ENCODE measurements at places on chromosomes 3 and 15.

- DNase-seq = no peak
Observed at GRCh38 chr15:38860253-38860652, 295.6 kb upstream of the RASGRP1 start.

GRCh38 chr15:38721568-38721945, 156.9 kb upstream of the RASGRP1 start:
- DNase-seq = no peak

DNA sequence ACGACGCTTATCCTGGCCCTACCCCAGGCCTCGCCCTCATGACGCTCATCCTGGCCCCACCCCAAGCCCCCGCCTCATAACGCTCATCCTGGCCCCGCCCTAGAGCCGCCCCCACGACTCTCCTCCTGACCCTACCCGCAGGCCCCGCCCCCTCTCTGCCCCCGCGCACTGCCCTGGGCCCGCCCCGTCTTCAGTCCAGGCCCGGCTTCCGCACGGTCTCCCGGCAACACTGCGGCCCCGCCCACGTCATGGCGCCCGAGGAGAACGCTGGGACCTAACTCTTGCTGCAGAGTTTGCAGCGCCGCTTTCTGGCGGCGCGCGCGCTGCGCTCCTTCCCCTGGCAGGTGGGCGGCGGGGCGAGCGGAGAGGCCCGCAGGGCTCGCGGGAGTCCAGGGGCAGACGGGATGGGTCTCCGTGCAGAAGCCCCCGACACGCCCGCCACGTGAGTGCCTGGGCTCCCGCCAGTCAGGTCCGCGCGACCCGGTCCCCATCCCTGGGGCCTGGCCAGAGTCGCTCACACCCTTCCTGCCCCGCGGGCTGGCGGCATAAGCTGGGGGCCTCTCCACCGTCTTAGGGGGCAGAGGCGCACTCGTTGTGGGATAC, 52.5 kb upstream of the ROPN1B start:
- DNase-seq = peak; percentile 88

DNA sequence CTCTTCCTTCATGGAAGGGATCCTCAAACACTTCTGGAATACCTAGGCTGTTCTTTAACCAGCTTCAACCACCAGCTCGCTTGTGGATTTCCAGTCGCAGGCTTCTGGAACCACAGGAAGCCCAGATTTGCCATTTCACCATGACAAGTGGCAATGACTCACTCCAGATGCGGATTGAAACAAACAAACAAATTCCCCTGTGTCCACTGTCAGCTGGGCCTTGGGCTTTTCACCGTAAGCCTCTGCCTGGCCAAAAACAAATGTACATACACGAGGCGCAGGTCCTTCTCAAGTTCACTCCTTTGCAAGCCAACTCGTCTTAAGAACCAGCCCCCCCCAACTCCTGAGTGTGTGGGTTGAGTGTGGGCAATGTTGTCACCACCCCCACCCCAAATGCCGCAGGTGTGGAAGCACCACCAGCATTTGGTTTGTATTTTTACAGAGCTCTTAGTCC, 8.8 kb downstream of the BCL6 start:
- DNase-seq = no peak

DNA sequence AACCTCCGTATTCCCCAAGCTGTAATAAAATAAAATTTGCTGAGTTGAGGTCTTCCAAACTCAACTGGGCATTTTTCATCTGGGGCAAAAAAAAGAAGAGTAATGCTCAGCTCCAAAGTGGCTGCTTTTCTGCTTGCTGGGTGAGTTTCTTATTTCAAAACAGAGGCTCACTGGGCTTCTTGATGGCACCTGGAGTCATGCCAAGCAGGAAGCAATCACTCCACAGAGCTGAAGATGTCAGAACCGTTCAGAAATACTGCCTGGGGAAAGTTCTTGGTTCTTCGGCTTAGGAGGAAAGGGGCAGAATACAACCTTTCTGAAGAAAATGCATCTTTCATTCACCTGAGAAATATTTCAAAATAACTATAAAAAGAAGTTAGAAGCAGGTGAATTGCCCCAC, 4.1 kb downstream of the CCR9 start:
- no peak for DNase-seq

DNA sequence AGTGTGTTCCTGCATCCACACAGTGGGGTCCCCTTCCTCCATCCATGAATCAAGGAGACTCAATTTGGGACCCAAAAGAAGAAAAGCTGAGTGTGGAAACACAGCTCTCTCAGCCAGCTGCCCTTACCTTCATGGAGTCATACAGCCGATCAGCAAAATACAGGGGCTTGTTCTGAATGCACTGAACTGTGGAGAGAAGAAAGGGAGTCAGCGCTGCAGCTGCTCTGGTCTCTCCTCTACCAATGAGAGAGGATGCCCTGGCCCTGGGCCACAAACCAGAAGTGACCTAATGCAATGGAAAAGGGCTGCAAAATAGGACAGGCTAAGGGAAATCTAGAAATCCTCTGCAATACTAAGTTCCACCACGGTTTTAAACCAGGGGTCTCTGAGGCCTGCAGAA, 46.7 kb downstream of the ANXA2 start:
- no peak for DNase-seq

DNA sequence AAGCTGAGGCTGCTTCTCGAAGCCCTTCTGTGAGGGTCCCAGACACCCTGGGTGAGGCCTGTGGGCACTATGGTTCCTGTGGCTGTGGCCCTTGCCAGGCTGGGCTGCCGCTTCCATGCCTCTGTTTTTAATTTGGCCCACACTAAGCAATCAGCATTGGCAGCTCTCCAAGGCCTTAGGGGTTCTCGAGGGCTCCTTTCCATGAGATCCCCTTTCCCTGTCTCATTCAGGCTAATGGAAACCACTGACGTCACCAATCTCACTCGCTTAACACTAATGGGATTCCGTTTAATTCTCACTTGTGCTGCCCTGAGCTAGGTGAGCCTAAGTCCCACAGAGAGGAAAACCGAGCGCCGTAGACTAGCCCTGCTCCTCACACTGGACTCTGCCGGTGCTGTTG, 60.2 kb upstream of the RAB6B start:
- no peak for DNase-seq

DNA sequence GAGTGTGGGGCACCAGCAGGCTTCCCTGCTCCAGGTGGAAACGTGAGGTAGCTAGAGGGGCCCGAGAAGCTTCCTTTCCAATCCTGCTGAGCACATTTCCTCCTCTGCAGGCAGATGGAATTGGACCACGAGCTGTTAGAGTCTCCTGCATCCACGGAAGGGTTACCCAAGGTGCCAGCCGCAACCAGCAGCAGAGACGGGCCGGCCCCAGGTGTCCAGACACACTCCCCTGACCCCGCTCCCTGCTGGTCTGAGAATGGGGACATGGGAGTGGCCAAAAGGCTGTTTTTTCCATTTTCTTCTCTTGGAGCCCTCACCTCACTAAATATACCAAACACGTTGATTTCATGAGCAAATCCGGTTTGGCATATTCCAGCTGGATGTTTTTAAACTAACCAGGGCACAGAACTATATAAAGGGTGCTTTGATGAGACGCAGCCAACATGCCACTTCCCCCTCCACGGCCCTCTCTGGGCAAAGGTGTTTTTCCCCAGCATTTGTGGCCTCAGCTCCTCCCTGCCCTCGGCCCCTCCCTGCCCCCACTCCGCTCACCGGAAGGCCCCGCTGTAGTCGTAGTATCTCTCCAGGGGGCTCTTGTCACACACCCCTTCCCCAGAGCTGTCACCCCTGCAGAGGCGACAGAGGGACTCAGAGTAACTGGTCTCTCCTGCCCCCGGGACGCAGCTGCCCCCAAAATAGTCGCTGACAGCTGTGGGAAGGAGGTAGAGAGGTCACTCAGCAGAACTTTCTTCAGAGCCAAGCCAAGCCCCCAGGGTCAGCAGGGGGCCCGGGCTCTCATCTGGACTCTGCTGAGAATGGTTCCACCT, 7.0 kb downstream of the MELTF start:
- no peak for DNase-seq

GRCh38 chr3:104717828-104718196, 648.9 kb upstream of the ALCAM start:
- DNase-seq = no peak

- DNase-seq = no peak
Observed at GRCh38 chr15:91975241-91975978, 121.9 kb downstream of the SLCO3A1 start.

- DNase-seq = no peak
Observed at GRCh38 chr3:152314677-152315353, 46.1 kb downstream of the MBNL1 start.

GRCh38 chr3:58484045-58484721, 7.7 kb upstream of the KCTD6 start:
- DNase-seq = no peak

DNA sequence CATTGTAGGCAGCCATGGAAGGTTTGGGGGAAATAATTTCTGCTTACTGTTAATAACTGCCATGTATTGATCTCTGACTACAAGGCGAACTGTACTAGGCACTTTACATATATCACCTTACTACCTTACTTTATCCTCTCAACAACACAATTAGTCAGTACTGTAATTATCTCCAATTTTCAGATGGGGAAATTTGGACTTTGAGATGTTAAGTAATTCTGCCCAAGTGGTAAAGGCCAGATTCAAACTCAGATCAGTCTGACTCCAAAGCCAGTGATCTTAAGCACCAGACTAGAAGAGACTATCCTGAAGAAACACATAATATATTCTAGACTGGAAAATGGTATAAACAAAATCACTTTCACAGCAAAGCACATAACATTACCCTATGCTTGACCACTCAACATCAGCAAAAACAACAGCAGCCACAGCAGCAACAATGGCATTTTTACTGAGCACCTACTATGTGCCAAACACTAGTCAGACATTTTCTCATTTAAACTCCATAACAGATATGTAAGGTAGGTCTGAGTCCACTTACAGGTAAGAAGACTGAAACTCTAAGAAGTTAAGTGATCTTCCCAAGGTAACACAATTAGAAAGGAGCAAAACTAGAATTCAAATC, 13.1 kb downstream of the MTHFS start:
- no peak for DNase-seq

DNA sequence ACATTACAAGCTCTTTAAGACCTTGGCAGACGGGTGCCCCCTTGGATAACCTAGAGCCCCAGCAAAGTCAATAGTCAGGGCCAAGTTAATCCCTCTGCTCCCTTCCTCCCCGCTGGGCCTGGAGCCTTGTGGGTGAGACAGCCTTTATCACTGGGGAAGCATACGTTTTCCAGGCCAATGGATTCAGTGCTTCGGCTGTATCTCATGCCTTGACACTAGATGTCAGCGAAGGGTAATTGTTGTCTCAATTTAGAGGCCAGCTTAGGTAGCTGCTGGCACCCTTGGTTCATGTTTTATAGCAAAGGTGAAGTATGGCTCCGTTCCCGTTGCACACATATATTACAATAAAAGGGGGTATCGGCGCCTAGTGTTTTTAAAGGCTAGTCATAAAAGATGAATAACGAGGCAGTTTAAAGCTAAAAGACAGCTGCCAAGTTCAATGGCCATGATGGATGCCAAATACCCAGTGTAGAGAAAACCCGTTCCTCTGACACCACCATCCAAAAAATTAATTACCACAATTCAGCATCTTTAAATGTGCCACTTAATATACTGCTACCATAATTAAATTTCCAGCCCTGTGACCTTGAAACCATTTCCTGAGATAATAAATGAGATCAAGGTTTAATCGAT, 52.3 kb upstream of the BNIP2 start:
- DNase-seq = no peak

- DNase-seq = no peak
Observed at GRCh38 chr3:72041076-72041475, 256.1 kb upstream of the PROK2 start.

DNA sequence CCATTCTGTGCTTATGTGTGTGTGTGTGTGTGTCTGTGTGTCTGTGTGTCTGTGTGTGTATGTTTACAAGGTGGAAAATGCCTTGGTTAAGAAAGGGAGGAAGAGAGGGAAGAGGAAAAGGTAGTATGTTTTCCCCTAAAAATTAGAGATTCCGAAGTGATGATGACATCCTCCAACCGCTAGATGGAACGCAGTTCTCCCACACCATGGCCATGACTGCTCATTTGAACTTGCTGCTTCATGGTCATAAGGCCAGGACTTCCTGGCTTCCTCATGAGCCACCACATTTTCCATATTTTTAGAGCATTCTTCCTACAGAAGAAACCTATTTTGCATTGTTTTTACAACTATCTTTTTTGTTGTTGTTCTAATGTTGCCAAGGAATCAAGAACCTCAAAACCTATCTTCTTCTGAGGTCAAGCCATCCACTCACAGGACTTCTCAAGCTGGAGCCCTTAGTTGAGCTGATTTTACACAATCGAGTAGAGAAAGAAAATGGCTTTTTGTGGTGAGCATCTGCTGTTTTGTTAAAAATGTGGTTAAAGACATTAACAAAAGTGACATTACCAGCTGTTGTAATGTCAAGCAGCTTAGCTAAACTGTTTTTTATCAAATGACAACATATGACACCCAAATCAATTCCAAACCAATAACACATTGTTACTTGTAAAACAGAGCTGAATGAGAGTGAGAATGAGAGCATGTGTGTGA, 1091.0 kb downstream of the FHIT start:
- no peak for DNase-seq

GRCh38 chr3:95265129-95265528, 1202.3 kb downstream of the NSUN3 start:
- DNase-seq = no peak

DNA sequence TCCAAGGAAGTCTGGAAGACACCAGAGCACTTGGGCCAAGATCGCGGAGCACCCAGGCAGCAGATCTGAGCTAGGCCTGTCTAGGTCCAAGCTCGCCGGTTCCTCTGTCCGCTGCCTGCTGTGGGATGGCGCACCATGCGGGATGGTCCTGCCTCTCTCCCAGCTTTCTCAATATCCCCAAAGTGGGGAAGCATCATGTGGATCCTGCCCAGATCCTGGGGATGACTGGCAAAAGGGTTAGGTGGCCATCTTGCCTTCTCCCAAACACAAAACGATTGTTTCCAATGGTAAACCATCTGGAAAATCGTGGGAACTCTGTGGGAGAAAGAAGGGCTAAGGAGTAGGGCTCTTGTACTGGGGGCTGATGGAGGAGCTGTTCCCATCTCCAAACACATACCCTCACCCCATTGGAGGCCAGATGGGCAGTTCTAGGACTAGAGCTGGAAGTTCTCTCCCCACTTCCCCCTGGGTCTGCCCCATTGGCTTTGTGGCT, 8.9 kb downstream of the PRKCD start:
- DNase-seq = no peak

DNA sequence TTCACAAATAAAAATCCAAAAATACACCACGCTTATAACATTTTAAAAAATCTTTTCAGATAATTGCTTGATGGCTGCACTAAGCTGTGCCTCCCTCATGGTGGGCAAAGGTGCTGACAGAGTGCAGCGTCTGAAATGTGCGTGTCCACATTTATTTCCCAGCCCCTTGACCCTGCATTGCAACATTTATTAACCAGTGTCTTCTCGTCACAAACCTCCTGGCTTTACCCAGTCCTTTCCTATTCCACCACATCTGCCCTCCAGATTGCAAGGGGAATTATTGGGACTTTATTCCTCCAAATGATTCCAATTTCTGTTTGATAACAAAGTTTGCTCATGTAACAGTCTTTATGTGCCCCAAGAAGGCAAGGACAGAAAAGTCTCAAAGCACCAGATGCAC, 5.5 kb downstream of the RASGRP1 start:
- no peak for DNase-seq
